ENCODE measurements at places on chromosomes 4 and X. TPM values are rescaled to one million over a fixed set of nuclear protein-coding genes. Genes with fewer than 3 reads are reported as not detected.

Gene BDH2
- 32.8 TPM for total RNA-seq

Gene CACNA1F
- 0.08 TPM for total RNA-seq

Gene SERPINA7
- total RNA-seq: not detected

Gene CT55
- not detected for total RNA-seq

Gene GC
- total RNA-seq: not detected

Gene NLGN3
- total RNA-seq: 0.19 TPM

Gene PAGE2B
- total RNA-seq: not detected

Gene PWWP3B
- 7.7 TPM for total RNA-seq

Gene CFAP299
- total RNA-seq: not detected

Gene GPAT3
- 32.5 TPM for total RNA-seq

Gene TSPAN6
- 7.5 TPM for total RNA-seq

Gene TLR2
- total RNA-seq: 6.4 TPM

Gene RASSF6
- not detected for total RNA-seq

DNA sequence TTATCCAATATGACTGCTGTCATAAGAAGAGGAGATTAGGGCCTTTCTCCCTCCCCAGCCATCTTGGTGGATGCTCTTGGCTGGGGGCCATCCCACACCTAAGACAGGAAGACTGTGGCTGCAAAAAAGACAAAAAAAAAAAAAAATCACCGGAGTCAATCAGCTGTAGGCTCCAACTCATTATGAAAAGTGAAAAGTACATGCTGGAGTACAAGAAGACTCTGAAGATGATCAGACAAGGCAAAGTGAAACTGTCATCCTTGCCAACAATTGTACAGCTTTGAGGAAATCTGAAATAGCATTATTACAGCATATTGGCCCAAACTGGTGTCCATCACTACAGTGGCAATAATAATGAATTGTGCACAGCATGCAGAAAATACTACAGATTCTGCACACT is 5.2 kb downstream of the EGFL6 start:
- no peak overlapping the region for H3K27ac ChIP-seq
- H3K4me3 ChIP-seq: no peak overlapping the region
- no peak for DNase-seq
- H3K27me3 ChIP-seq: peaks cover 8% of the 10 kb centered on the region
- no peaks in the 10 kb centered on the region for H3K36me3 ChIP-seq

DNA sequence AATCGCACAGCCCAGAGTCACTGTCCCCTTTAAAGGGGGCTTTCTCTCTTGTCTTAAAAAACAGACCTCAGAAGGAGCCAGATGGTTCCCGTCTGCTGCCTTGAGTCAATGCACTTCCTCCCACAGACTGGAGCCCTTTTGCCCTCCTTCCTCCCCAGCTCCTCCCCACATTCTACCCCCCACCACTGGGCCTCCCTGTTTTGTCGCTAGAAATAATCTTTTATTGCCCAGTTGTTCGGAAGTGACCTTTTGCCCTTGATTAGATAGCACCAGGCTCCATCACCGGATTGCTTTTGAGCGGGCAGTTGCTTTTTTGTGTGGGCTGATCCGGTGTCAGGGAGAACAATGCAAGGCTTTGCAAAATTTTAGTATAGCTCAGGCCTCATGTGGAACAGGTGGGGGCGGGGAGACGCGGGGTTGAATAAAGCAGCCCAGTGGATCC is 47.7 kb downstream of the SPRY1 start:
- peak overlapping the region; percentile 45 for H3K27ac ChIP-seq
- no peak overlapping the region for H3K4me3 ChIP-seq
- no peaks in the 10 kb centered on the region for H3K27me3 ChIP-seq
- H3K4me1 ChIP-seq: peaks cover 13% of the 10 kb centered on the region
- no peaks in the 10 kb centered on the region for H3K36me3 ChIP-seq

DNA sequence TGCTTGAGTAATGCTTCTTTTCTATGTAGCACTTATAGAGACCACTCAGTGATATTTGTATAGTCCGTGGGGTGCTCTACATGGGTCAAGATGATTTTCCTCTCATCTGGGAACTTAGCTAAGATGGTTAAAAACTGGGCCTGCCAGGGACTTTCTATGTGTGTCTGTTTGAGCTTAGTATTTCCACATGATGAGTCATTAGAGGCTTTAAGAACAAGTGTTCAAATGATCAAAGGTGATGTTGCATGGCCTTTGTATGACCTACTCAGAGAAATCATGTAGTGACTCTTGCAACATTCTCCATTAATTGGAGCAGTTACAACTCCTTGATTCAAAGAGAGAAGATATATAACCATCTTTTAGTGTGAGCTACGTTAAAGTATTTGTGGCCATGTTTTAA is 1480.5 kb upstream of the IGFBP7 start:
- no peak for DNase-seq
- H3K4me1 ChIP-seq: no peaks in the 10 kb centered on the region
- no peaks in the 10 kb centered on the region for H3K27me3 ChIP-seq
- no peaks in the 10 kb centered on the region for H3K36me3 ChIP-seq
- no peak overlapping the region for H3K27ac ChIP-seq
- H3K4me3 ChIP-seq: no peak overlapping the region

GRCh38 chr4:3409571-3410091 is 32.1 kb upstream of the HGFAC start:
- no peaks in the 10 kb centered on the region for H3K4me1 ChIP-seq
- DNase-seq: no peak
- no peaks in the 10 kb centered on the region for H3K27me3 ChIP-seq
- no peak overlapping the region for H3K4me3 ChIP-seq
- no peaks in the 10 kb centered on the region for H3K36me3 ChIP-seq
- no peak overlapping the region for H3K27ac ChIP-seq

GRCh38 chr4:6546681-6547447 is 28.1 kb upstream of the MAN2B2 start:
- H3K4me3 ChIP-seq: no peak overlapping the region
- DNase-seq: no peak
- H3K27ac ChIP-seq: no peak overlapping the region
- no peaks in the 10 kb centered on the region for H3K4me1 ChIP-seq

DNA sequence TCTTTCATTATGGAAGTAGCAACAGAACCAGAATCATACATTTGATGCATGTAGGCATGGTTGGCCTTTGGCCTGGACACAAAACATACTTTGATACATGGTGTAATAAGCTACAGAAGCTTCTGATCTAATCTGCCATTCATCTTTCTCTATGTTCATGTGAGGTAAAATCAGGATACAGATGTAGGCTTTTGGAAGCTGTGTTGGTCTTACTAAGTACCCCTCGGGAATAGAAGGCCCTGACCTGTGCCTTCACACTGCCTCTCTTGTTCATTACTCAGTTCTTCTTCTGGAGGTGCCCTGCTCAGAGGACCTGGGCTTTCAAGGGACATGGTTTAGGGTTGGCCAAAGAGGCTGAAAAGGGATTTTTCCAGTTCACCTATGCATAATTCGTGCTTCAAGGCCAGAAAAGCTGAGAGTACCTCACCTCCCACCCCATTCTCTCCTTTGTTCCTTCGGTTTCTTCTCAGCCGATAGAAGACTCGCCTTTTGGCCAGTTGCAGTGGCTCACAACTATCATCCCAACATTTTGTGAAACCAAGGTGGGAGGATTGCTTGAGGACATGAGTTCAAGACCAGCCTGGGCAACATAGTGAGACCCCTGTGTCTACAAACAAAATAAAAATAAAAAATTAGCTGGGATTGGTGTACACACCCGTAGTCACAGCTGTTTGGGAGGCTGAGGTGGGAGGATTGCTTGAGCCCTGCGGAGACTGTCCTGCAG is 25.9 kb downstream of the SNX25 start:
- no peak overlapping the region for H3K27ac ChIP-seq
- peaks cover 19% of the 10 kb centered on the region for H3K4me1 ChIP-seq
- DNase-seq: no peak
- no peak overlapping the region for H3K4me3 ChIP-seq
- no peaks in the 10 kb centered on the region for H3K36me3 ChIP-seq

GRCh38 chr4:87978681-87979080 is 3.2 kb downstream of the SPP1 start:
- no peak overlapping the region for H3K4me3 ChIP-seq
- no peaks in the 10 kb centered on the region for H3K4me1 ChIP-seq
- H3K27ac ChIP-seq: no peak overlapping the region
- no peaks in the 10 kb centered on the region for H3K36me3 ChIP-seq
- no peaks in the 10 kb centered on the region for H3K27me3 ChIP-seq
- DNase-seq: no peak

- H3K27ac ChIP-seq: peak overlapping the region; percentile 36
- H3K4me3 ChIP-seq: no peak overlapping the region
- H3K27me3 ChIP-seq: no peaks in the 10 kb centered on the region
- no peaks in the 10 kb centered on the region for H3K4me1 ChIP-seq
- DNase-seq: no peak
Observed at GRCh38 chr4:168907119-168907698, 102.8 kb downstream of the CBR4 start.

DNA sequence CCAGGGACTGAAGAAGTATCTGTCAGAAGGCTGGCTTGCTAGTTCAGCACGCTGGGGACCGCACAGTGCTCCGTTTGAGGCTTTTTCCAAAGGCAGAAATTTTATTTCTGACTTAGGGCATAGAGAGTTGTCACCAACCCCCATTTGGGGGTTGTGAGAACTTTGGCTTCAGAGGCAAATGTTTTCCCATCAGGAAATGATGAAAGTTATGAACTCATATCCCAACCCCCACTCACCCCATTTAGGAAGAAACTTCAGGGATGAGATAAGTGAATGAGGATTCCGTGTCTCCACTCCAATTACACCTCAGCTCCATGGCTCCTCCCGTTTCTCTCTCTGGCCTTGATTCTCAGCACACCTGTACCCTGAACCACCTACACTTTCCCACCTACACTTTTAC is 4.3 kb upstream of the WDR13 start:
- no peak for DNase-seq
- H3K4me3 ChIP-seq: no peak overlapping the region
- no peaks in the 10 kb centered on the region for H3K27me3 ChIP-seq
- H3K36me3 ChIP-seq: no peaks in the 10 kb centered on the region
- no peak overlapping the region for H3K27ac ChIP-seq

GRCh38 chr4:17165286-17165685 is 266.8 kb upstream of the LDB2 start:
- no peaks in the 10 kb centered on the region for H3K27me3 ChIP-seq
- H3K27ac ChIP-seq: no peak overlapping the region
- no peak for DNase-seq
- H3K36me3 ChIP-seq: no peaks in the 10 kb centered on the region
- H3K4me1 ChIP-seq: no peaks in the 10 kb centered on the region
- no peak overlapping the region for H3K4me3 ChIP-seq

DNA sequence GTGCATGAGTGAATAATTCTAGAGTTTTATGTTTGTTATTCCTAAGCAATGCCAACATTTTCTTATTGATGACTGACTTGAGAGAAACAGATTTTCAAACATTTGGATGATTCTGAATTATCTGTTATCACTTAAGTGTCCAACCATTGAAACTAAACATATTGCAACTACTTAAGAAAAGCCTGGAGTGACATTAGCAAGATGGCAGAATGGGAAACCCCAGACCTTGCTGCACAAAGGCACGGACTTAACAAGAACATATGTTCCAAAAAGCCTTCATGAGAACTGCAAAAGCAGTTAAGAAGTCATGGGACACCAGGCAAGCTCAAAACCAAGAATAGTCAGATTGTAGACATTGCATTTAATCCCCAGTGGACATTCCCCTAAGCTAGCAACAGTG is 215.1 kb downstream of the DCHS2 start:
- H3K27ac ChIP-seq: no peak overlapping the region
- no peak for DNase-seq
- no peaks in the 10 kb centered on the region for H3K4me1 ChIP-seq
- H3K36me3 ChIP-seq: no peaks in the 10 kb centered on the region

- no peak overlapping the region for H3K27ac ChIP-seq
- H3K27me3 ChIP-seq: no peaks in the 10 kb centered on the region
- no peaks in the 10 kb centered on the region for H3K36me3 ChIP-seq
- no peak for DNase-seq
- no peak overlapping the region for H3K4me3 ChIP-seq
Observed at GRCh38 chr4:42649870-42650269, 7.0 kb downstream of the ATP8A1 start.

- no peak overlapping the region for H3K27ac ChIP-seq
- H3K4me1 ChIP-seq: no peaks in the 10 kb centered on the region
- no peak for DNase-seq
- H3K27me3 ChIP-seq: no peaks in the 10 kb centered on the region
- H3K4me3 ChIP-seq: no peak overlapping the region
- H3K36me3 ChIP-seq: no peaks in the 10 kb centered on the region
Observed at GRCh38 chrX:138777230-138777629, 65.7 kb upstream of the FGF13 start.

DNA sequence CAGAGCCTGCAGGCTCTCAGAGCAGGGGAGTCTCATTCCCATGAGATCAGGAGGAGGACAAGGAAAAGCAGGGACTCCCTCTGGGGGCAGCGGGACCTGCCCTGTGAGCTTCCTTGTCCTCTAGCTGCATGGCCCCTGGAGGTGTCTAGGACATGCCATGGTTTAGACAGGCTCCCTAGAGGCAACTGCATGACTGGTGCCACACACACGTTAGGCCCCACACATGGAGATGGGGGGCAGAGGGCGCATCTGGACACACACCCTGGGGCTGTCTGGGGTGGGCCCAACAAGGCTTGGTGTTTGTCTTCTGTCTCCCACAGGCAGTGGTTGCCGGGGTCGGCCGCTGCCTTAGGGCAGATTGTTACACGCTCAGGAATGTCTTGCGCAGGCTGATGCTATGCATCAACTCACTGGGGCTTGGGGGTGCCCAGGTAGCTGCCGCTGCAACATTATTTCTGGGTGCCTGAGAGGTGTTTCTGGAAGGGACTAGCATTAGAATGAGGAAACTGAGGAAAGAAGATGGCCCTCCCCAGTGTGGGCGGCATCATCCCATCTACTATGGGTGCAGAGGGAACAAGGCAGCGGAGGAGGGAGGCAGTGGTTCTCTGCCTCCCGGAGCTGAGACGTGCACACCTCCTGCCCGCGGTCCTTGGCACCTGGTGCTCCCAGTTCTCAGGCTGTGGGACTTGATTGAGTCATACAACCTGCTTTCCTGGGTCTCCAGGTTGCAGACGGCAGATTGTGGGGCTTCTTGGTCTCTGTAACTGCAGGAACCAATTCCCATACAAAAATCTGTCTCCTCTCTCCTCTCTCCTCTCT is 32.1 kb upstream of the GPR78 start:
- H3K27ac ChIP-seq: no peak overlapping the region
- no peaks in the 10 kb centered on the region for H3K36me3 ChIP-seq
- no peaks in the 10 kb centered on the region for H3K4me1 ChIP-seq
- H3K4me3 ChIP-seq: no peak overlapping the region
- no peak for DNase-seq

DNA sequence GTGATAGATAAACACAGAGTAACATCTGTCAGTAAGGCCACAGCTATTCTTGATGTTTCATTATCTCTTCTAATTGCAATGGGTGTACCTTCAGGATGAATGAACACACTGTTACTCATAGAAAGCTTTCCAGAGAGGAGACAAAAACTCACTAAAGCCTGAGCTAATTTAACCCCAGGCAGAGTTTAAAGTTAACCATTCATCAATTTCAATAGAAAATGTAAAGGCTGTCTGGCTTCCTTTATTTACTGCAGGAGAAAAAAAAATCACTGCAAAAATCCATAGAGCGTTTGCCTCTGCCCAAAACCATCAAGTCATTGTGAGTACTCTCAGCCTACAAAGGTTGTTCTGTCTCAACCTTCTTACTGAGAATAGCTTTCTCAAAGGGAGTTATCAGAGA is 376.9 kb downstream of the PPP4R3C start:
- no peak for DNase-seq
- H3K36me3 ChIP-seq: no peaks in the 10 kb centered on the region
- H3K27me3 ChIP-seq: no peaks in the 10 kb centered on the region

All from right atrium auricular region (tissue), 2 donors.